Mesenchymal stem cell (in vitro differentiated cells and primary cell): ENCODE measurements at places on chromosomes 16 and 17.

DNA sequence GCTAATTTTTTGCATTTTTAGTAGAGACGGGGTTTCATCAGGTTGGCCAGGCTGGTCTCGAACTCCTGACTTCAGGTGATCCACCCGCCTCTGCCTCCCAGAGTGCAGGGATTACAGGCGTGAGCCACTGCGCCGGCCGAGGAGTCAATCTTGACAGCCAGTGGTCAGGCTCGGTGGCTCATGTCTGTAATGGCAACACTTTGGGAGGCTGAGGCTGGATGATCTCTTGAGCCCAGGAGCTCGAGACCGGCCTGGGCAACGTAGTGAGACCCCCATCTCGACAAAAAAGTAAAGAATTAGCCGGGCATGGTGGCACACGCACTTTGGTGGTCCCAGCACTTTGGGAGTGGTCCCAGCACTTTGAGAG is 608 bp upstream of the PGS1 start:
- DNase-seq: no peak

GRCh38 chr16:84806256-84806889 is 13.4 kb upstream of the CRISPLD2 start:
- peak; percentile 93 for DNase-seq

GRCh38 chr17:28315846-28316705 is 2.9 kb upstream of the TMEM97 start:
- DNase-seq: no peak

DNA sequence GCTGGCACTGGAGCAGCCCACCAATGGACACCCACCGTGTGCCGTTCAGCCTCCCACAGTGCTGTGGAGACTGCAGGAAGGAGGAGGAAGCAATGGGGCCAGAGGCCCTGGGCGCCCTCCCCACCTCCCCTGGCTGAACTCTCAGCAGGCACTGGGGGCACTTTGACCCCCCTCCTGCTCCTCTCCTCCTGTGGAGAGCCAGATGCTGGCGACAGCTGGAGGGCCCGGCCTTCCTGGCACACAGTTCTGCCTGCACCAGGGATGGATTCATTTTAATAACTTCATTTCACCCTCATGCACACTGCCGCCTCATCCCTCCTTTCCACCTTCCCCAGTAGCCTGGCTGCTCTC is 6.0 kb downstream of the NXPH3 start:
- no peak for DNase-seq

- no peak for DNase-seq
Observed at GRCh38 chr17:14325618-14326167, 24.8 kb downstream of the HS3ST3B1 start.

- DNase-seq: no peak
Observed at GRCh38 chr16:62021161-62021581, 15.1 kb downstream of the CDH8 start.

DNA sequence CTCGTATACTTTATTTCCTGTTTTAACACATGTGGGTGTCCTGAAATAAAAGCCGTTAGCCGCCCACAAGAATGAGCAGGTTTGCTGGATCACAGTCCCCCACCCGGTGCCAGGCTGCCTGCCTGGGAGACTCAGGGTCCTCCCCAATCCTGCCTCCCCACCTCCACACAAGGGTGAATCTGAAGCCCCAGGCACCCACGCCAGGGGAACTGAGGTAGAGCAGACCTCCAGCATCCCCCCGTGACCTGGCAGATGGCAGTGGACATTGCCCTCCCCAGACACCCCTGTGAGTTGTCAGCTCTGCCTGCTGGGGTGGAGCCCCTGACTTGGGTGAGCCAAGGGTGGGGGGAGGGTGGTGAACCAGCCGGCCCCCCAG is 114.8 kb downstream of the METRNL start:
- DNase-seq: no peak

DNA sequence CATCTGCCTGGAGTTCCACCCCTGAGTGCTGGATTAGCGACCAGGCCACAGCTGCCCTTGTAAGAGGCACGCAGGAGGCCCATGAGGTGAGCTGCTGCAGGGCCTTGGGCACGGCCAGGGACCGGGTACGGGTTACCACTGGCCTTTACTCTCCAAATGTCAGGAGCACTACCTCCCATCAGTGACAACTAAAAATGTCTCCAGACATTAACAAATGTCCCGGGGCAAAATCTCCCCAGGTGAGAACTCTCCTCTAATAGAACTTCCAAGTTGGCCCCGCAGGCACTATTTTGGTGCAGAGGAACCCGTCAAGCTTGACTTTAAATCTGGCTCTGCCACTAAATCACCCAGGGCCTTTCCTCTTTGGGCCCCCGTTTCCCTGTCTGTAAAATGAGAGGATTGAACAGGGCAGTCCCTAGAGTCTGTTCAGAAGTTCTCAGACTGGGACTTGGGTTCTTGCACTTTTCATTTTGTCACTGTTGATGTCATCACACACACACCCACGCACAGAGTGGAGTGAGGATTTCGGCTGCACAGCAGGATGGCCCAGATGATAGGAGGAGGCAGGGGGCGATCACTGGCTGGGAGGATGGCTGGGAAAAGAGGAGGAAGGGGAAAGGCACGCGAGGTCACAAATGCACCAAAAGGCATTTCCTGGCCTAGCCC is 24.5 kb upstream of the MAPT start:
- DNase-seq: peak; percentile 23

DNA sequence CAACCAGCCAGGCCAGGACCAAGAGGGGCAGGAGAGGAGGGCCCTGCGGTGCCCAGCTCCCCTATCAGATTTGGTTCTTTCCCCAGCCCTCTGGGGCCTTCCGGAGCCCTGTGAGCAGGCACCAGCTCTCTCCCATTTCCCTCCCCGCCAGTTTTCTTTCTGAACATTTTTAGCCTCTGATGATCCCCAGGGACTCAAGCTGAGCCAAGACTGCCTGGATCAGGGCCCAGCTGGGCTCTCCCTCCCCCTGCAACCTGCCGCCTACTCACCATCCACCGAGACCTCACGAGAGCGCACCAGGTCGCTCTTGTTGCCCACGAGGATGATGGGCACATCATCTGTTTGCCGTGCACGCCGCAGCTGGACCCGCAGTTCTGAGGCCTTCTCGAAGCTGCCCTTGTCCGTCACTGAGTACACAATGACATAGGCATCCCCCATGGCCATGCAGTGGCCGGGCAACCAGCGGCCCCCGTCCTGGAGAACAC is 2.0 kb downstream of the RRAD start:
- no peak for DNase-seq

- peak; percentile 87 for DNase-seq
Observed at GRCh38 chr16:85245307-85246172, 133.3 kb upstream of the CIBAR2 start.

DNA sequence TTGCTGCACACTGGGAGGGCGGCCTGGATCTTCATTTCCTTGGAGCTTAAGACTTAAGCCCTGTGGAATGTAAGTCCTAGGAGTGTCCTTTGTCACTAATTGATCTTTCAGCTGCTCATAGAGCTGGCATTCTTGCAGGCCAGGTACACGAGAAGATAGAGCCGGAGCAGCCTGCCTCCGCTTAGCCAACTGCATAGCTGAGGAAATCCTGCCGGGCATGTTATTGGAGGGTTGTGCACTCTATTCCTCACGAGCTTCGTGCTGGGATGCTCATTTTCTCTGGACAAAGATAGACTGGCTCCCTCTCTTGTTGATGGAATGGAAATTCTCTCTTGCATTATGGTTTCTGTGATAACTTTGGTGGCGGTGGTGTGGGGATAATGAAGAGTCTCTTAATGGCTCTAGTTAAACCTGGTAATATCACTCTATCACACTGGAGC is 76.9 kb downstream of the RPA1 start:
- DNase-seq: no peak

DNA sequence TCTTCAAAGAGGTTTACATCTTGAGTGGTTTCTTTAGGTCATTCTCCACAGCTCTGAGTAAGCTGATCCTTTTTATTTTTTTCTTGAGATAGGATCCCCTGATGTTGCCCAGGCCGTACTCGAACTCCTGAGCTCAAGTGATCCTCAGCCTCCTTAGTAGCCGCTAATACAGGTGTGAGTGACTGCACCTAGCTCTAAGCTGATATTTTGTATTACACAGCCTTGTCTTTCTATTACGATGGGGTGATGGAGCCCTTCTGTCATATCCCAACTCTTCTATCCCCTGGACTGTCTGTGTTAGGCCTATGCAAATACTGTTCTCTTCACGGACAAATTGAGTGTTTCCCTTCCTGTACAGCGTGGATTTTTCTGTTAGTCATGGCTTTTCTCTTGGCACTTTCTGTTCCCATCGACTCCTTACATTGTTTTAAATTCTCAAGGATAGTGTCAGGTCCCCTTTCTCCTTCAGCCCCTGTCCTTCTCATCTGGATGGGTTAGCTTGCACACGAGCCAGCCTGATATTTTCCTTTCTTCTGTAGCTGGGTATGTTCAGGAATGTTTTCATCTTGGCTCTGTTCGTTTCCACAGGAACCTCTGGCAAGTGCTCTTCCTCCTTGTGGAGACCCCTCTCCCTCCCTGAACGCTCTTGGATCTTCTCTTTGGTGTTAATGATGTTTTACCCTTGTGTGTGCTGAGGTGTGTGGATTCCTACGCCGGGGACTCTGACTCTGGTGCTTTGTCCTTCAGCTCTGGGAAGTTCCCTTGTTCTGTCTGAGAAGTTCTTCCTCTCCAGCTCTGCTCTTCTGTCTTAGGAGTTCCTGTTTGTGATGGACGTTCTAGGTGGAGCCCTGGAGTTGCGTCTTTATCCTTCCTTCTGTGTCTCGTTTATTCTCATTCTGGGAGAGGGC is 2.3 kb downstream of the BANP start:
- DNase-seq: no peak

DNA sequence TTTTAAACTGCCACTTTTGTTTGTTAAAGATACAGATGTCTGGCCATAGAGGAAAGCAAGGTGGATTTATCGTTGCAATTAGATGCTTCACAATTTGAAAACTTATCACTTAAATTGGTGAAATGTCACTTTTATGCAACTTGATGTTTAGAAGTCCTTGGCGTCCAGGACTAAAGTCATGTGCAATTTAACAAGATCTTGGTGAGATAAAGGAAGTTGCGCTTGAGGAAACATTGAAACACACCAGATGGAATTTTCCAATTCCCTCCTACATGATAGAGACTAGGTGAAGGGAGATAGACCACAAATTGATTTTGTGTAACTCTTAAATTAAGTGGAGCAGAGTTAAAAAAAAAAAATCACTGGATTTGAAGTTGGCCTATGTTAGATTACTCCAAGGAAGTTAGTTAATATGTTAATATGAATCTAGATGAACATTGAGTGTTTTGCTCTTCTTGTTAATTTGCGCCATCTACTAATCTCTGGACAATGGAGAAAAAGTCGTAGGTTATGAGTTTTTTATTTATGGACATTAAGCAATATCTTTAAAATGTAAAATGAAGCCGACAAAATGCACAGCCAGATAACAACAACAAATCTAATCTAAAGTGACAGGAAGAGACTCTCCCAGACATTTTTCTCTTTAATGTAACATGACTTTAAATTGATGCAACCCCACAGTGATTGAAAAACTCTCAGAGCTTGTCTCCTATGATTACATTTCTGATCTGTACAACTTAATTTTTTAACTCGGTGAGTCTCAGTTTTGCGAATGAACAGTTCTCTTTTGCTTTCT is 119.6 kb downstream of the WWOX start:
- no peak for DNase-seq

DNA sequence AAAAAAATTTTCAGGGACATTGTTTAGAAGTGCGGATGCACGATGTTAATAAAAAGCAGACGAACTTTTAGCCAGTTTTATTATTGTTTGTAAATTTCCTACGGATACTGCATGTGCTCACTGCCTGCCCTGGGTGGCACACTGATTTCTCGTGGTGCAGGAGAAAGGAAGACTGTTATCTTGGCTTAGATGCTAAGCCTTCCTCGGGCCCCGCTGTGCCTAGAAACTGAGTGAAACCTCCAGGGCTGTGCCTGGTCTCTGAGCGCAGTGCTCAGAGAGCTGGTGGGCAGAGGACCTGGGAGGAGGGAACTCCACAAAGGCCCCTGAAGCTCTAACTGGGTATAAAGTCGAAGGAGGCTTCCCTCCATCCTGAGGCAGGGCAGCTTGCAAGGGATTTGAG is 35.4 kb upstream of the TNRC6C start:
- DNase-seq: no peak

- DNase-seq: no peak
Observed at GRCh38 chr17:33732116-33732515, 439.0 kb upstream of the ASIC2 start.

GRCh38 chr16:68345958-68346635 is 35.3 kb downstream of the PRMT7 start:
- no peak for DNase-seq
